Muscle of leg (tissue), 16 donors: ENCODE measurements at places on chromosomes 4 and X. TPM values are rescaled to one million over a fixed set of nuclear protein-coding genes. Genes with fewer than 3 reads are reported as not detected.

Gene CSAG1
- total RNA-seq = not detected

Gene CT45A1
- total RNA-seq = 0.13 TPM

Gene ITGB1BP2
- total RNA-seq = 140 TPM

Gene HAND2
- 1.7 TPM for total RNA-seq

Gene ARHGAP6
- 7.8 TPM for total RNA-seq

Gene PGAM4
- total RNA-seq = 0.13 TPM

Gene CTAG1A
- not detected for total RNA-seq

Gene SYNPO2
- total RNA-seq = 53.6 TPM

Gene MRPL1
- 58.0 TPM for total RNA-seq

Gene SYP
- total RNA-seq = 1.2 TPM

Gene IL2
- total RNA-seq = not detected

Gene MAGEB2
- not detected for total RNA-seq

Gene IL2RG
- 0.98 TPM for total RNA-seq

Gene DUSP9
- 0.35 TPM for total RNA-seq

Gene AMBN
- not detected for total RNA-seq

- no peak for DNase-seq
These were observed 459 bp downstream of the RBMX2 start for GRCh38 chrX:130402208-130402684.

GRCh38 chr4:71472946-71473345 is 134.1 kb downstream of the SLC4A4 start:
- DNase-seq = no peak

- DNase-seq = peak; percentile 80
These were observed 17.1 kb upstream of the BEX4 start for GRCh38 chrX:103197721-103198306.

- DNase-seq = peak; percentile 31
These were observed 607 bp upstream of the DKC1 start for GRCh38 chrX:154761977-154762536.

- no peak for DNase-seq
These were observed 204.7 kb upstream of the JADE1 start for GRCh38 chr4:128604840-128605239.

GRCh38 chr4:57184378-57185029 is 74.3 kb upstream of the IGFBP7 start:
- no peak for DNase-seq

- no peak for DNase-seq
These were observed 146.8 kb downstream of the PTTG2 start for GRCh38 chr4:38106886-38107514.

DNA sequence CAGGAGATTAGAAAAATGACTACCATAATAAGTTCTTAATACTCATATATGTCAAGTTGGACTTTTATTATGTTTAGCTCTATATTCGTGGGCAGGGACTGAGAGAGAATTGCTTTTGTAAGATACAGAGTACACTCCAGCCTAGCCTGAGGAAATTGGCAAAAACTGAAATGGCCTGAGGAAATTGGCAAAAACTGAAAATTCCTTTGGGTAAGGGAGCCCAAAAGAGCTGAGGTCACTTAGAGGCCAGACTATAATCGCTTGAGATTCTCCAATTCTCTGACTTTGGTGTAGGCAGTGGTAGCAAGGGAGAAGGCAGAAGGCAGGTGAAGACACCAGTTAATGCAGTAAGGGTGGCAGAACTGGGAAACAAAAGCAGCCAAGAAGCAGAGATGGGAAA is 124.5 kb upstream of the HCCS start:
- DNase-seq = no peak

- DNase-seq = no peak
These were observed 117.8 kb upstream of the NOCT start for GRCh38 chr4:138897811-138898226.

- peak; percentile 40 for DNase-seq
These were observed 158.0 kb downstream of the ARAP2 start for GRCh38 chr4:36086261-36086786.

DNA sequence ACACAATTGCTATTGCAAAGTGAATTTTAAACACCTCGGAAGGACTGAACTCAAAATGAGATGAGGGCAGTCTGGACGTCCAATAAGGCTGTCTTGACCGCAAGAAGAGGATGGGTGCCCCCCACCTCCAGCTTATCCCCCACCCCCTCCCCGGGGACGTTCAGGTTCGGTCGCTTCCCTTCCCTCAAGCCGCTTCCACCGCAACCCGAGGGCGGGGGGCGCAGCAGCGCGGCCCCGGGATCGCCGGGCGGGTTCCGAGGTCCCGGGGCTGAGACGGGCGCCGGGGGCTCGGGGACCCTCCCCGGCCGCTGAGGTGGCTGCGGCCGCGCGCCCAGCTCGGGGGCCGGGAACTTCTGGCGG is 480 bp downstream of the USP46 start:
- DNase-seq = peak; percentile 40

- peak; percentile 80 for DNase-seq
These were observed at the start of gene SMIM10 for GRCh38 chrX:134990801-134991481. Gene SMIM10 (plus strand): TSS chrX:134990991. CDS start chrX:134991096, 105 bp downstream.

DNA sequence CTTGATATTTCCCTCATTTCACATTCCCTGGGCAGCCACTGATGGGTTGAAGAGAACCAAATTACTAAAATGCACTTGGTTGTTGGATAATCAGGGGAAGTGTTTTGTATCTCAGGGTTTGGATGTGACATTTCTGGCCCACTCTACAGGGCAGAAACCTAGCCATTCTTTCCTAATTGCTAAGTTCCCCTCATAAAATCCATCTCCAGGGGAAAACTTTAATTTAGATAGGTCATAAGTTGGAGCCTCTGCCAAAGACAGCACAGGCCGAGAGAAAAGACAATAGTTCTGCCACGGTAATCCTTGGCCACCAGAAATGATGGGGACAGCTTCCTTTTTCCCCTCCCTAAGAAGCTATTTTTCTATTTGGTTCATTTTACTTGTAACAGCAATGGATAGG is 192.7 kb upstream of the C1QTNF7 start:
- peak; percentile 74 for DNase-seq

GRCh38 chrX:105488716-105489115 is 268.2 kb upstream of the TEX13A start:
- peak; percentile 60 for DNase-seq

GRCh38 chr4:146124023-146124680 is 51.4 kb upstream of the LSM6 start:
- DNase-seq = no peak

DNA sequence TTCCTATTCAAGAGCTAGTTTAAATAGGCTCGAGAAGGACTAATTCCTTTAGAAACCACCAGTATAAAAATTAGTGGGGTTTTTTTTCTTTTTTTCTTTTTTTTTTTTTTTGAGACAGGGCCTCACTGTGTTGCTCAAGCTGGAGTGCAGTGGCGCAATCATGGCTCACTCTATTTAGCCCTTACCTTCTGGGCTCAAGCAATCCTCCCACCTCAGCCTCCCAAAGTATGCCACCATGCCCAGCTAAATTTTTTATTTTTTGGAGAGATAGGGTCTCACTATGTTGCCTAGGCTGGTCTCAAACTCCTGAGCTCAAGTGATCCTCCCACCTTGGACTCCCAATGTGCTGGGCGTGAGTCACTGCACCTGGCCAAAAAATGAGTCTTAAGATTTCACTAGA is 52.8 kb downstream of the APOO start:
- DNase-seq = no peak

DNA sequence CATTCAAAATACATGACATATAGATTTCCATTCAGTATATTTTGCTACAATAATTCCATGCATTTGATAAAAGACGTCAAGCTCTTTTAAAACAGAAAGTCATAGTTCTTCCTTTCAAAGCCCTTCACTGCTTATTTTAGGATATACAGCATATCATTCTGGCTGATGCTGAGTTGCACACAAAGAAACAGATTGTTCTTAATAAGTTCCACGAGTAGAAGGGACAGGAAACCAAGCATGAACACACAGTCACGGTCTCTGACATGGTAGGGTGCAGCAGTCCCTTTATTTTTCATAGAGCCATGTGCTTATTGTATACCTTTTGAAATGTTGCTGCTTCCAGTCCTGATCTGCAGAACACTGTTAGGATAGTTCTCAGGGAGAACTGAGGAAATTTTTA is 85.4 kb downstream of the MAGEB10 start:
- no peak for DNase-seq

DNA sequence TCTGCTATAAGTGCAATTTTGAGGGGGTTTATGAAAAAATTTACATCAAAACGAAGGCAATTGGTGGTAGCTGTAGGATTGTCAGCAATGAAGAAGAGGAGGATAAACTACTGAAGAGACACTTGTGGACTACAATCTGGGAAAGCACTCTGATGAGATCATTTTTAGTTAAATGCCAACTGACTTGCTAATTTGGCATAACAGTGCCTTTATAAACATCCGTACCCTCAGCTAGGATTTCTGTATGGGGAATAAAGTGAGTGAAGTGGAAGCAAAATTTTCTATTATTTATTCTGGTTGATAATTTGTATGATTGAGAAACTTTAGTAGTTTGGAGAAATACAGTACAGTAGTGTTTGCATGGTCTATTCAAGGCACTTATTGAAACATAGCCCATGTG is 11.2 kb upstream of the GNRHR start:
- peak; percentile 25 for DNase-seq

GRCh38 chr4:134365852-134366251 is 164.3 kb upstream of the PABPC4L start:
- DNase-seq = no peak

GRCh38 chrX:39689376-39690104 is 408.2 kb downstream of the BCOR start:
- no peak for DNase-seq

DNA sequence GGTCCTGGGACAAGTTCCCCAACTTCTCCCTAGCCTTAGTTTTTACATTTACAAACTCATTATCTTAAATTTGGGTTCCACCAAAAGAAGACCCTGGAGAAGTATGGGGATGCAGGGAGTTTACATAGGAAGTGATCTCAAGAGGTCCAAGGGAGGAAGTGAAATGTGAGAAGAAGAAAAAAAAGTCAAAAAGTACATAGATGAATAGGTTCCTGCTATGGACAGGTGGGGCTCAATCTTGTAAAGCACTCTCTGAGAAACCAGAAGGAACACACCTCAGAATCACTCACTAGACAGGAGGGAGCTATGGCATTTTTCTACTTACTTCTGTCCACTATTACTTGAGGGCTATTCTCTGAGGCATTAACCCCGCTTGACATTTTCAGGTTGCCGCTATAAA is 56.6 kb downstream of the ARHGAP6 start:
- no peak for DNase-seq

- DNase-seq = peak; percentile 84
These were observed 12.5 kb downstream of the F8 start for GRCh38 chrX:155009994-155010472.

DNA sequence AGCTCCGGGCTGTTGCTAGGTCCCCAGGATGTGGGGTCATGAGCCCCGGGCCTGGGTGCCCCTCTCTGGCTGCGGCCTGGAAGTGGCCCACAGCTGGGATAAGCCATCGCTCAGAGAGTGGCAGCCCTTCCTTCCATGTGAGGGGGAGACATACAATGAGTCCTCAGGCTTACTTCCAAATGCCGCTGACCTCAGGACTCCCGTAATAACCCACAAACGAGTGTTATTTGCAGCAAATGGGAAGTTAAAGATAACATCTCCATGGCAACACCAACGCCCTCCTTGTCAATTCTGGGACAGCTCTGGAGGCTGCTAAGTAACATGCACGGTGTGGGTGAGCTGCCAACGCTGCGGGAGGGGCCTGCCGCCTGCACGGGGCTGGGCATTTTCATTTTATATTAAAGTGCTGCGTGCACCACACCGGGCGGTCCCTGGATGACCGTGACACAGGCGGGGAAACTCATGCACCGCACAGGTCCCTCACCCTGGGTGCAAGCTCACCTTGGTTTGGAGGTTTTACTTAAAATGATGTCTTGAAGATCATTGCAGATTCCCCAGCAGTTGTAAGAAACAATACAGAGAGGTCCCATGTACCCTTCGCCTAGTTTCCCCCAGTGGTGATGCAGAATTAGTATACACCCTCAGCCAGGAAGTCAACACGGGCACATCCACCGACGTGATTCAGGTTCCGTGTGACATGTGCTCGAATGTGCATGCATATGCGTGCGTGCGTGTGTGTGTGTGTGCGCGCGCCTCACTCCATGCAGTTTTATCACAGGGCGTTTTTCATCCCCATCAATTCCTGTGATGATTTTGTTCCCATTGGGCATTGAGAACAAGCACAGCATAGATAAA is 79.4 kb downstream of the ABLIM2 start:
- no peak for DNase-seq

DNA sequence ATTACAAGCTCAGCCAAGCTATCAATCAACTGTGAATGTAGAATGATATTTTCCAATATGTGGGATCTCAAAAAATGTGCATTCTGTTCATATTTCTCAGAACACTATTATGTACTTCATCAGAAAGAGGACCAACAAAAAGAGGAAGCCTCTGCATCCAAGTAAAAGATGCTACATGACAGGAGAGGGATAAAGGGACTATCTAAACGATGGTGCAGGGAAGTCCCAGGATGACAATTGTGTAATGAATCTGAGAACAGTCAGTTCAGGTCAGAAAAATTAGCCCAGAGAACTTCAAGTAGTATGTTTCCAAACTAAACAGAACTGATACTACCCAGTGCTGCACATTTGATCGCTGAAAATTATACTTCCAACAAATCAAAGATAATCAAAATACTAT is 127.0 kb downstream of the ZNF330 start:
- no peak for DNase-seq

GRCh38 chr4:145307120-145307519 is 126.7 kb upstream of the OTUD4 start:
- no peak for DNase-seq

DNA sequence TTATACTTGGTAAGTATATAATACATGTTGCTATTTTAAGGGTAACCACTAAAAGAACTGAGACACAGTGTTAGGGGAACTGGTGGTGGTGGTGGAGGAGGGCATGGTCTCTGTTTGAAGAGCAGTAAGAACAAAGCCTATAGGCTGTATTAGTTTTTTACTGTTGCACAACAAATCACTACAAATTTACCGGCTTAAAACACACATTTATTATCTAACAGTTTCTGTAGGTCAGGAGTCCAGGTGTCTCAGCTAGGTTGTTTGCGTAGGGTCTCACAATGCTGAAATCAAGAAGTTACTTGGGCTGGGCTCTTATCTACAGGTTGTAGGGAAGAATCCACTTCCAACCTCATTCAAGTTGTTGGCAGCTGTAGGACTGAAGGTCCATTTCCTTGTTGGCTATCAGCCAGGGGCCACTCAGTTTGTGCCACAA is 52.6 kb downstream of the CASK start:
- no peak for DNase-seq

DNA sequence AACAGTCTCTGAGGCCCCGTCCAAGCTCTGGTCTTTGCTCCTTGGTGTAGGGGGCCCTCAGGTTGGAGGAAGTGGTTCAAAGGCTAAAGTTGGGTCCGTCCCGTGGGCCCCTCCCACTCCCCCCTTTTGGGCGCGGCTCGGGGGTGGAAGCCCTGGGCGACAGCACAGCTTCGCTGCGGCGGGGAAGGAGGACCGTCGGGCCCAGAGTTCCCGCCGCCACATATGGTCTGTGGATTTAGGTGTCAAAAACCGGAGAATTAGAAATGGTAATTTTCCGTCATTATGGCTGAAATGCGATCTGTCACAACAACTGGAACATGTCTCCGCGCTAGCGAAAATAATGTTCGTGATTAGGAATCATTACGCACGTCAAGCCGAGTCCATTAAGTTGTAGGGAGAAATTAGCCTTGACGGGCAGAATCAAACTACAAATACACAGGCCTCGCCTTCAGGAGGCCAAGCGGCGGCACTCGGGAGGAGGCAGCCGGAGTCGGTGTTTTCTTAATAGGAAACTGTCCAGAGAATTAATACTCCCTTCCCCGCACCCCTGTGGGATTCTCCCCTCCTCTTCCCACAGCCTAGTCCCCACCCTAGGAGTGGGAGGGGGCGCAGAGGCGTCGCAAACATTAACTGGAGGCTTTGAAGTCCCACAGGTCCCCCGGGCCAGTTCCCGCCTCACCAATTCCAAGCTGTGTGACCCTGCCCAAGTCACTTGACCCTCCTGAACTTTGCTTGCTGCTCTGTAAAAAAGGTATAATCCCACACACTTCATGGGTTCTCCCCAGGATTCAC is 15.0 kb downstream of the NKX3-2 start:
- DNase-seq = no peak
